ENCODE measurements at places on chromosomes 11 and 22.
A peak's percentile ranks its signal among the peaks of the same experiment; 100 is the strongest.

DNA sequence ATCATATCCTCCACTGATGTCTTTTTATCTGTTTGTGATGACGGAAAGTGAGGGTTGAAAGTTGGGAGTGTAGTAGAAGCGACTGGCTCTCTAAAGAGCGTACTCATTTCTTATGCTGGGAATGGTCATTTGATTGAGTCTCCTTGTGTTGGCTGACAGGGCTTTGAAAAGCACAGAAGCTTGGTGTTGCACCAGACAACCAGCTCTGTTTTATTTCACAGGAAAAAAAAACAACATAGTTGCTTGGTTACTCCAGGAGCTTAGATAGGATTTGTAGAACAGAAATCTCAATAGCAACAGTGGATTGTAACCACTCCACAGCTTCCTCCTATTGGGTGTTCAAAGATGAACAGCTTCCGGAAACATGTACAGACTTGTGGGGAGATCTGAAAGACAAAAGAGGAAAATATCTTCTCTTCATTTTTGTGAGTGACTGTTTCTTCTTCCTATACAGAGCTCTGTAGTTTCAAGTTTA is 2.7 kb downstream of the RBM14 start:
- DNase-seq = no peak

- DNase-seq = peak; percentile 30
Observed at GRCh38 chr22:48750826-48751440, 1076.7 kb downstream of the BRD1 start.

- peak; percentile 72 for DNase-seq
Observed at GRCh38 chr11:2196970-2197770, 25.6 kb upstream of the TH start.

GRCh38 chr22:44594951-44595350 is 96.9 kb upstream of the RTL6 start:
- DNase-seq = no peak

DNA sequence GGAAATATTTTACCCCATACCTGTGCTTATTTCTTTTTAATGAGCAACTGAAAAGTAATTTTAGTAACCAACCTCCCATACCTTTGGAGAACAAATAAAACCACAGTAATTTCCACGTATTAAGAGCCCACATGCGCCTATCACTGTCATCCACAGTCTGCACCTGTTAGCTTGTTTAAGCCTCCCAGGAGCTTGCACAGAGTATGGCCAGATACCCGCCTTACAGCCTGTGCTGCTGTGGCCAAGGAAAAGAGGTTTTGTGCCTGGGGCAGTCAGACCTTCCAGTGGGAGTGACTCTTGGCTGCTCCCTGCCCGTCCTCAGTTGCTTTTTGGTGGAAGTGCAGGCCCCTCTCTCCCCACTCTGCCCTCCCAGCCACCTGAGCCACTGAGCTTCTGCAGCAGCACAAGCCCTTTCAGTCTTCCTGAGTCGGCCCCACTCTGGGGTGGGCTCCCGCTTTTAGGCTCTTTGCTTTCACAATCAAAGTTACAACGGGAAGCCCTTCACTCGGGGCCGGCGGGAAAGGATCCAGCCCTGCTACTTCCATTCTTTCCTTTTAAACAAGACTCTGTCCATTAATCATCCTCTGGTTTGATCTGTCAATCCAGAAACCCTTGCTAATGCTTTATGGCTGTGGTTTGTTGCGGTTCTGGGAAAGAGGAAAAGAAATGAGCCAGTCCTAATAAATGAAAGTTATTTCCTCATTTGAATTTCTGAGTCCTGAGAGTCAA is 308.8 kb downstream of the TBC1D22A start:
- no peak for DNase-seq

Measured in CD4-positive, alpha-beta T cell (primary cell).